RPMI8226 (cell line): ENCODE measurements at places on chromosomes 5 and 9.

DNA sequence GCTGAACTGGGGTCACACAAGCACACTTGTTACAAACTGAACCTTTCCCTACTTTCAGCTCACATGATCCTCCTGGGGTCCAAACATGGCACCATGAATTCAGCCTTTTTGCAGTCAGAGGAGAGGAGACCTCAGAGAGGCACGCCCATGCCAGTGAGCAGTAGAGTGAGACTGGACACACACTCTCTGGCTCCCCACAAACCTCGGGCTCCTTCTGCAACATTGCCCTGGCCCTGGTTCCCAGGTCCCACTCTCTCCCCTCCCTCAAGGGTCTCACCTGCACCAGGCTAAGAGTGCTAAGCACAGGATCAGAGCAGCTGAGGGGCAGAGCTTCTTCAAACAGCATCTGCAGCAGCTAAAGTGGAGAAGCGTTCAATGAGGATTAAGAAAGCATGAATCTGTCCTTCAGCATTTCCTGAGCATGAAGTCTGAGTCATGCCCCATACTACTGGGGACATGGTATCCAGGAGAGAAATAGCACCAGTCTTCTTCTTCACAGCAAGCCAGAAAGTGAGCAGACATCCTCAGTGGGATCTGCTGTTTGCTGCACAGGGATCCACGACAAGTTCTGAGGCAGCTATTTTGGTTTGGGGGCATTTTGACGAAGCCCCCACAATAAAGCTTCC, 27.2 kb downstream of the SLC35A4 start:
- DNase-seq: peak; percentile 21

DNA sequence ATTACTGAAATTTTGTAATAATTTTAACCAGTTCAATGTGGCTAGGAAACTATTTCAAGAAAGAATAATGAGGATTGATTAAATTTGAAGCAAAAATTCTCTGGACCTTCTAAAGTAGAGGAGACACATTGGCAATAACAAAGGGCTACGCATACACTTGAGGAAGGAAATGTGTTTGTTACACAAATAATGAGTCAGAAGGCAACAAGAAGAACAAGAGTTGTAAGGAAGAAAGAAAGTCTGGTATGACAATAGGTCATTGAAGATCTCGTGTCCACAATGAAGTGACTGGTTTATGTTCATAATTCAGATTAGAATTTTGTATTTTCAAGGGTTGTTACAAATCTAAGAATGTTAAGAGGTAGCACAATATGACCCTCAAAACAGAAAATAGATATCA, 25.8 kb downstream of the ST8SIA4 start:
- no peak for DNase-seq

DNA sequence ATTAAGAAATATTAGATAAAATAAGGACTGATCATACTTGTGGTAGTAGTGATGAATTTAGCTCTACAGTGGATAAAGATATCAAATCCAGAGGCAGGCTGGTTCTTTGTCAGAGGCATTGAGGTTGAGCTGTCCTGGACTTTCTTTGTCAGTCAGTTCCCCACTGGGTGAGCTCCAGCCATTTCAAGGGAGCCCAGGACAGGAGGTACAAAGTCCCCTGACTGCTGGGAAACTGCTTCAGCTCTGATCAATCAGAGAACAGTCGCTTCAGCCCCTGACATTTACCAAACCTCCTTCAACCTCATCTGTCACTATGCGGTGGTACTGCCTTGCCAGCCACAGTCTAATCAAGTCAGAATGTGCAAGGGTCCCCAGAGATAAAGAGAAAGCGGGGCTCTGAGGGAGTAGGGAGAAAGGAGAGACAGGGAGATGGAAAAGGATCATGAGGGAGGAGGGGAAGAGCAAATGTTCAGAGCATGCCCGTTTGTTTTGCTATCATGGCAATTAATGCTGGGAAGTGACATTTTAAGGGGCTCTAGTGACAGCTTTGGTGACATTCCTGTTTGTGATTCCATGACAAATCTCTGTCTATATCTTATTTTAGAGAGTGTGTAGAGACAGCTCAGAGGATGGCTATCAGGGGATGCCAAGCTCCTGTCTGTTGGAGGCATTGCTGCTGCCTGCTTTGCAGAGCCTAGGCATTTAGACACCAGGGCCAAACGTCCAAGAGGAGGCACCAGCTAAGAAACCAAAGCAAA, 223.2 kb downstream of the ASTN2 start:
- no peak for DNase-seq

DNA sequence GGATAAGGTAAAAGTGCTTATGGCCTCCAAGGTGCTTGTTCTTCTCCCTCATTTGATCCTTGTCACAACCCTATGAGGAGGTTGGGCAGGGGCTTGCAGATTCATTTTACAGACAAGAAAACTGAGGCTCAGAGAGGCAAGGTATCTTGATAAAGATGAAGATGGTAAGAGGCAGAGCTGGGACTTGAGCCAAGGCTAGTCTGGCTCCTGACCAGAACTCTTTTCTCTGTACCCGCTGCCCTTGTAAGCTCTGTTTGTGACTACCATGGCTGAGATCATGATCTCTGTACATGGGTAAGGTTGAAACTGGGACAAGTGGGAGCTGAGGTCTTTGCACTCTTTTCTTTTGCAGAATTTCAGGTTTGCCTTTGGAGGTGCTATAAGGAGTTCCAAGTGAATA, 33.6 kb downstream of the SEC61B start:
- peak; percentile 20 for DNase-seq

DNA sequence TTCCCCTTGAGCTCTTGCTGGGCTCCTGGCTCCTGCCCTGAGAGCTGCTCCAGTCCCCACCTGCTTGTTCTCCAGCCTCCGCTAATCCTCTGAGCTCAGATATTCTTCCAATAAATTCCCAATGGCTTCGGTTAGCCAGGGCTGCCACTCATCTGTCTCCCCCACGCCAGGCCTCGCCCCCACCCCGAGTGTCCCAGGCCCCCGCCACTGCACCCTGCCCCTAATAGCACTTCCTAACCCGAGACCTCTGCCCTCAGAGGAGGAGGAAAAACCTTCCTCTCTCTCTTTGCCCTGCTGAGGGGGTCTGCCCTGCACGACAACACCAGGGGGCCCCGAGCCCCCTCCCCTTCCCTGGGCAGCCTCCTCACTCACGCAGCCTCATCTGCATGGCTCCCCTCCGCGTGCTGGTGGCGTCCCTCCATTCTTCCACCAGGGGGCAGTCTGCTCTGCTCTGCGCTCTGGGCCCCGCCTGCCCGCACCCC, 5.4 kb upstream of the LCN15 start:
- DNase-seq: no peak

- DNase-seq: no peak
These were observed 368.9 kb downstream of the TMEM161B start for GRCh38 chr5:87899721-87900131.

DNA sequence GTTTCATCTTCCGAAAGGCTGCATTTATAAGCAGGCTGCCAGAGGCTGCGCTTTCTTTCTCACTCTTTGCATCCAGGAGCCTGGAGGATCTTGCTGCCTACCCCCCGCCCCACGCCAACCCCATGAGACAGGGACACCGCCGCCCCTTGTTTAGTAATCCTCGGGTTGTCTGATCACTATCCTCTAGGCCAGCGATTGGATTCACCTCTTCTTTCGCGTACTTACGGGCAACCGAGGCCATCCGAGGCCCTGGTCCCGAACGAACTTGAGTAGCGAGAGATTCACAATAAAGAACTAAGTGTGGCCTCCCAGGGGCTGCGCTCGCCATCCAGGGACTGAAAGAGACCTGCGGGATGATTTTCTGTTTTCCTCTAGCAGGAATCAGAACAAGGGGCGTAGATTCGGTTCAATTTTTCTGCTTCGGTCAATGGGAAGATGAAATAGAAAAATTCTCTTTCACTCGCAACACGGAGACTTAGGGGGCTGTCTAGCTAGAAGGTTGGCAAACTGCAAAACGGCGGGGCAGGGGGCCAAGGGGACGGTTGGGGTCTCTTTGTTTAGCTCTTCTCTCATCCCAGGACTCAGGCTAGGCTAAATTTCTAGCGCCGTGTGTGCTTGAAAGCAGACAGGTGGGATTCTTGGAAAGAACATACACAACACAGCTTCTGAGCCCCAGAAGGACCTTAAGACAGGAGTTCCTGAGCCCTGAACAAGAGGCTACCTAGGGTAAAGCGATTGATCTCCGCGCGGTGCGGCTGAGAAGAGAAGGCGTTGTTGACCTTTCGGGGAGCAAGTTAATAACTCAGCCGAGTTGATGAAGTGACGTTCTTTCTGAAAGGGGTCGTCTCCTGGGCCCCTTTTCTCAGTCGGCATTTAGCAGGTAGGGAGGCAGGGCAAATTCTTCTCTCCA, 5.8 kb upstream of the ISL1 start:
- DNase-seq: no peak

DNA sequence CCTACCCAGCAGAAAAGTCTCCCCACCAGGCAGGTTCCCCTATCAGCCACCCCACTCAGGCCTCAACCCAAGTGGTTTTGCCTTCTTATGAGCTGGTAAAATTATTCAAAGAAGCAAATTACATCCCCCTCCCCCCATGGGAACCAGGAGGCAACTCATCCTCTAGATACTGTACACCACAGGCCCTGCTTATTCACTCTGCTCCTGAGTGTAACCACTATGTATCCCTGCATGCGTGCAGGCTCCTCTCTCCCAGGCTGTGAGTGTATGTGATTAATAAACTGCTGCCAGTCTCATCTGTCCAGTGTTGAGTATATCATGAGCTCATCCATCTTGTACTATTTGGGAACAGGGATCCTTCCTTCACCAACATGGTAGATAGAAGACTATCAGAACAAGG, 8.6 kb downstream of the KCTD16 start:
- no peak for DNase-seq

DNA sequence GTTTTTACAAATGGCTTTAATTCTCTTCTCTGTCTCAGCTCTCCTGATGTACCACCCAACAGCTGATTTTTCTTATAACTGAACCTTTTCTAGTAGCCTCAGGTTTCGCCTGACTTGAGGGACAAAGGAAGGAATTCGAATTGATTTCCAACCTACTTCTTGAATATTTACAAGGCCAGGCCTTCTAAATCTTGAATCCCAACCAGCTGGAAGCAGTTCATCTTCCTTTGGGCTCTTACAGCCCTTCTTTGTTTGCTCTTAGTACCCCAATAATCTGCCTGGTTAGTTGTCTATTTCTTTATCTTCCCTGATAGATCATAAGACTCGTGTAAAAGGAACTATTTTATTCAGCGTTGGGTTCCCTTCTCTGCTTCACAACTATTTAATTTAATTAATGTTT, 95.9 kb downstream of the NLN start:
- no peak for DNase-seq

DNA sequence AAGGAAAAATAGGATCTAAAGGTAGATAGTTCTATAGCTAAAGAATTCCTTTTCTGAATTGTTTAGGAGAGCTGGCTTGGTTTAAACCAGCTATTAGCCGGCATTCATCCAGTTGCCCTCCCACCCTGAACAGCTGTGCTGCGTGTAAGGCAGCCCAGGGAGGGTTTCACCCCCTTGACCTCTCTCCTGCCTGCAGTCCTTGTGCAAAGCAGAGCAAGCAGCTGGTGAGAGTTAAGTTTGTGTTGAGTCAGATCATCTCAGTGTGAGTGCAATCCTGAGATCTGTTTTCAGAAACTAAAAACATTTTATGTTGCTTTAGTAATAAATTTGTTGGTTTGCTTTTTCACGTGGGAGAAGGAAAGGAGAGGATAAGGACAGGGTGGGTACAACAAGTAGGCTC, 13.0 kb downstream of the SLC25A25 start:
- peak; percentile 89 for DNase-seq

DNA sequence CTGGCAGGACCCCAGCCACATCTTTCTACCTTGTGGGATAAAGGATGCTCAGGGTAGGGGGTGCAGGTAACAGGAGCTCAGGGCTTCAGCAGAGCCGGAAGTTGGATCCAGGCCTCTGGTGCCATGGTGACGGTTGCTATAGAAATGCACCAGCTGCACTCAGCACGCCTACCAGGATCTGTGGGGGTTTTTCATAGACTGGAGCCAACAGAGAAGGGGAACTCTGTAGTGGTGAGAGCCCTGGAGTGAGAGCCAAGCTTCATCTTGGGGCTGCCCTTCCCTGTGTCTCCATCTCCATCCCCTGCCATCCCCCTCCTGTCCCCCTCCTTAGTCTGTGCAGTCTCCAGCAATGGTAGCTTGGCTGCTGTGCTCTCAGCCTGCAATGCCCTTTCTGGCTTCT, 27.5 kb upstream of the BOD1 start:
- DNase-seq: peak; percentile 41

DNA sequence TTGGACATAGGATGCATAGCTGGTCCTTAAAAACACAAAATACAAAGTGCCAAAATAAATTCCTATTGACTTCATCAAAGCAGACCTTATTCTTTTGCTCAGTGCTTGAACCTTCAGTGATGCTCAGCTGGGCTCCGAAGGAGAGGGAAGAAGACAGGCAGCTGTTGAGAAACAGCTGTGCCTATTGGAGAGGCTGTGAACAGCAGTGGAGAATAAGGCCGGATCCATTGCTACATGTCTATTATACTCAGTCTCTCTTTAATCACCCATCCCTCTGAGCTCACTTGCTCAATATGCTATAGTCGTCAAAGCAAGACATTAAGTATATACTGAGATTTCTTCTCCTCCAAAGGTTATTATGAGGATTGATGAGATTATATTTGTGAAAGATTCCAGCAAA, 174.4 kb downstream of the CHSY3 start:
- no peak for DNase-seq

GRCh38 chr5:68333649-68334552, 118.3 kb downstream of the PIK3R1 start:
- no peak for DNase-seq

- DNase-seq: no peak
These were observed 29.0 kb upstream of the GOLM1 start for GRCh38 chr9:86128235-86128822.

- DNase-seq: no peak
These were observed 49.6 kb upstream of the LMX1B start for GRCh38 chr9:126564128-126564527.

DNA sequence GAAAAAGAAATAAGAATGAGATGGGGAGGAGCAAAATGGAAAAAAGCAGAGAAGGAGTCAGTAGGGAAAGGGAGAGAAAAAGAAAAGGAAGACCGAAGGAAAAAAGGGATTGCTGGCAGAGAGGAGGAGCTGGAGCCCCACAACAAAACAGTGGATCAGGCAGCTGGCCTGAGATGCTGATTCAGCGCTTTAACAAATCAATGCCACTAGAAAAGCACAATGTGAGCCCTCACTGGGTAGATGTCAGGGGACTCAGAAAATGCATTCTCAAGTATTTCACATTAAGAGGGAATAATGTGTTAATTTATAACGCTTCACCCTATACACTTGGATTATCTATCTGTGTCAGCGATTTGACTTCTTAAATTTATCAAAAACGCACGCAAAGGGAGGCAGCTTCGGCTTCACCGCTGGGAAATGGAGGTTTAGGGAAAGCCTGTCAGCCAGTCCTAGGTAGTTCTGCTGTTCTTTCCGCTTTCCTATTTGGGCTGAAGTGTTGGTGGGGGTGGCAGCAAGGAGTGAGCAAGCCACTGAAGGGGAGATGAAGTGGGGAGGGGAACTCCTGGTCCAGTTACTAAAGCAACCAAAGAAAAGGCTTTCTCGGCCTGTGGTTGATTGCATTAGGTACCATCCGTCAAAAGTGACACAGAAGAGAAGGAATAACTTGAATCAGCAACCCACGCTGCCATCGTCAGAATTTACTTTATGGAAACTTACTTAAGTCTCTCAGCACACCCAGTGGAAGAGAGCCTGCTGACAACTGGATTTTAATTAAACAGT, 161.6 kb downstream of the BNC2 start:
- DNase-seq: peak; percentile 45

GRCh38 chr5:122759241-122760070, 15.4 kb upstream of the SNX2 start:
- no peak for DNase-seq
